ENCODE measurements at places on chromosomes 6 and 20.

GRCh38 chr20:34364223-34364506 lies 1.1 kb downstream of the ITCH start:
- no peak for DNase-seq

DNA sequence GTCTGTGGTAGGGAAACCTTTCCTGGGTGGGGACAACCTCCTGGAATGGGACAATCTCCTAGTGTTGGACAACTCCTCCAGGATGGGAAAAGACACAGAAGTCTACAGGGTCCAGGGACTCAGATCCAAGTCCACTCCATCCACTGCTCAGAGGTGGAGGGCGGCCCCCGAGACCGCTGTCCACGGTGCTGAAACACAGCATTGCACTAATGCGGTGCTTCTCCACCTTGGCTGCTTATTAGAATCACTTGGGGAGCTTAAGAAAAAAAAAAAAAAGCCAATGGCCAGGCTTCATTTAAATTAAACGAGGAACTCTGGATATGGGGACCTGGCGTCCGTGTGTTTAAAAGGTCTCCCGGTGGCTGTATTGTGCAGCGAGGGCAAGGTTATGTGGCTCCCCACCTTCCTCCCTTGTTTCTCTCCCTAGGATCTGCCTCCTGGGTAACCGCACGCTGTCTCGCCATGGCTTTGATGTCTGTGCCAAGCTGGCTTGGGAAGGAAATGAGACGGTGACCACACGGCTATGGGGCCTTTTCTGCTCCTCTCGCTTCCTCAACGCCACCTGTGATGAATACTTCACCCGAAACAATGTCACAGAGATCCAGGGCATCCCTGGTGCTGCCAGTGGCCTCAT lies 12.0 kb downstream of the SLC12A5 start:
- peak; percentile 14 for DNase-seq

DNA sequence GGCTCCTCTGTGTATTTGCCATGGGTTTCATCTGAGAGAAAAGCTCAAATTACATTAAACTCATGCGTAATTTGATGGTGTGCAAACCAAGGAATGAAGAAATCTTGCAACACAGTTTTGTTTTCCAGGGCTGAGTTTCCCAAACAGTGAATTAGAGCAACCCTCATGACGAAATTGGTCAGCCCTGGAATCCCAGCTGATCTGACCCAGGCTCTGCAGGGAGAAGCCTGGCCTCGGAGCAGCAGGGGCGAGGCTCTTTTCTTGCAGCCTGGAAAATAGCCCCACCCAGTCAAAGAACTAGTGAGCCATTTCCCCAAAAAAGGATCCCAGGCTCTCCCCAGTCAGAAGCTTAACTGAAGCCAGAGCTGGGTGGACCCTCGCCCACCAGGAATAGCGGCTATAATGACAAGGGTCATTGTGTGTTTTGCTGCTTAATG lies 107.3 kb upstream of the SNX9 start:
- no peak for DNase-seq

GRCh38 chr6:92756912-92757311 lies 662.4 kb downstream of the EPHA7 start:
- DNase-seq = no peak

DNA sequence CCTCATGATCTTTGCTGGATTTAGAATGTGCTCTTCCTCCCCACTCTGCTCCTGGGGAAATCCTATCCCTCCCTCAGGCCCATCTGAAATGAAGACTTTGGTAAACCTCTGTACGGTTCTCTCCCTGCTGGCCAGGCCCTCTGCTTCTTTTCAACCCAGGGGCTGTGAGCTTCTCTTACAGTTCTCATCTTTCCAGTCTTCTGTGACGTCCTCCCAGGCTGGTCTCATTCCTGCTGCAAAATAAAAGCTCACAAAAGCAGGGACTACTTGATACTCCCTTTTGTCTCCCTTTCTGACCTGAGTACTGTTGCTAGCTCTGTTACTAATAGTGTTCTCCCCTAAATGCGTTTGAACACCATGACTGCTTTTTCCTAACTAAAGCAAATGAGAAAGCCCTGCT lies 46.3 kb downstream of the UNC5CL start:
- DNase-seq = no peak

- no peak for DNase-seq
These were observed 176.9 kb downstream of the MTFR2 start for GRCh38 chr6:136073216-136073615.

DNA sequence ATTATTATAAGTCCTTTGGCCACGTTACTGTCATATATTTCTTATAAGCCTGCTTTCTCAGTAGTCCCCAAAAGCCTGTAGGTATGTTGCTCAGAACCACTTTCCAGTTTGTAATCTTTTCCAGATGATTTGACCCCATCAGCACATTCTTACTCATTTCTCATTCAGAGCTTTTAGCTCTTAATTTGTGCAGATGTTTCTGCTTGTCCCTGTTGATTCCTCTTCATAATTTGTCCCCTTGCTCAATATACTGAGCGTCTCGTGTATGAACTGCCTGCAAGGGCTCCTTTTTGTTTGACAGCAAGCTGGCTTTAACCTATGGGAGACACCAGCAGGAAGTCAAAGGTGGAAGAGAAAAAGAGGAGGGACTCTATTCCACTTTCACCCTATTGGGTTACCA lies 733.8 kb upstream of the GJE1 start:
- DNase-seq = no peak

DNA sequence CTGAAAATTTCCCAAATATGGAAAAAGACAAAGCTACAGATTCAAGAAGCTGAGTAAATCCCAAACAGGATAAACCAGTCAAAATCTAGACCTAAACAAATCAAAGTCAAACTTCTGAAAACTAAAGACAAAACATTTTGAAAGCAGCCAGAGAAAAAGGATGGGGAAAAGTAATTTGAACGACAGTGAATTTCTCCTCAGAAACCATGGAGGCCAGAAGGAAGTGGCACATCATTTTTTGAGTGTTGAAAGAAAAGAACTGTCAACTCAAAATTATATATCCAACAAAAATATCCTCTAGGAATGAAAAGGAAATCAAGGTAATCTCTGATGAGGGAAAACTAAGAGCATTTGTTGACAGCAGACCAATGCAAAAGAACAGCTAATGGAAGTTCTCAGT lies 6.8 kb downstream of the RAB23 start:
- DNase-seq = no peak

DNA sequence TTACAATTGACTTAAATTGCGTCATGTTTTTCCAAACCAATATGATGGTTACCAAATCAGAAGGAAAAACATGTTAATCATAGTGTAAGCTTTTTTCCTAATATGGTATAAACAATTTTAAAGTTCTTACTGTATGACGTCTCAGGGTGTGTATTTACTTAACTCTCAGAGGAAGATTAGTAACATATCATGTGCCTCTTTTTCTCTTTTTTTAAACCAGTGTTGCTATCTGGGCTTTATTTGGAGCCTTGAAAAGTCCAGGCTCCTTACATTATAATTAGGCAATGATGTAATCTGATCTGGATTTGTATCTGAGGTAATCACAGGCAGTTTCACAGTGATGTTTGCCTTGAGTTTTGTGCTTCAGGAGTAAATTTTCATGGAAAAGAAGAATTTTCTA lies 20.4 kb upstream of the RAB23 start:
- no peak for DNase-seq

DNA sequence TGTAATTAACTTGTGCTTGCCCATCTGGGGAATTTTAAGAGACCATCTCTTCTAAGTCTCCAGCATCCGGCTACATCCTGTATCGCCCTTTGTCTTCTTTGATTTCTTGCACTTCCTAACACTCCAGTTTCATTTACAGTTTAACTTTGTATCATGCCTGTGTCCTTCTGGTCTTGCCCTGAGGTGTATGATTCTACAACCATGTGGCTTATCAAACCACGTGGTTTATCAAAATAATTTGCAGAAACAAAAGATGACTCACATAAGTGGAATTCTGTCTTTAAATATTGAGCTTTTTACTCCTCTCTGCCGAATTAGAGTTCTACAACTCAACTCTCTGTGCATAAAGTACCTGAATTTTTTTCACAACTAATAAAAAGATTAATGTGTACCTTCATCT lies 580.7 kb downstream of the KIF16B start:
- no peak for DNase-seq

- no peak for DNase-seq
These were observed 23.1 kb downstream of the HS3ST5 start for GRCh38 chr6:114319749-114320148.

GRCh38 chr6:167665698-167666330 lies 160.9 kb upstream of the AFDN start:
- DNase-seq = no peak

DNA sequence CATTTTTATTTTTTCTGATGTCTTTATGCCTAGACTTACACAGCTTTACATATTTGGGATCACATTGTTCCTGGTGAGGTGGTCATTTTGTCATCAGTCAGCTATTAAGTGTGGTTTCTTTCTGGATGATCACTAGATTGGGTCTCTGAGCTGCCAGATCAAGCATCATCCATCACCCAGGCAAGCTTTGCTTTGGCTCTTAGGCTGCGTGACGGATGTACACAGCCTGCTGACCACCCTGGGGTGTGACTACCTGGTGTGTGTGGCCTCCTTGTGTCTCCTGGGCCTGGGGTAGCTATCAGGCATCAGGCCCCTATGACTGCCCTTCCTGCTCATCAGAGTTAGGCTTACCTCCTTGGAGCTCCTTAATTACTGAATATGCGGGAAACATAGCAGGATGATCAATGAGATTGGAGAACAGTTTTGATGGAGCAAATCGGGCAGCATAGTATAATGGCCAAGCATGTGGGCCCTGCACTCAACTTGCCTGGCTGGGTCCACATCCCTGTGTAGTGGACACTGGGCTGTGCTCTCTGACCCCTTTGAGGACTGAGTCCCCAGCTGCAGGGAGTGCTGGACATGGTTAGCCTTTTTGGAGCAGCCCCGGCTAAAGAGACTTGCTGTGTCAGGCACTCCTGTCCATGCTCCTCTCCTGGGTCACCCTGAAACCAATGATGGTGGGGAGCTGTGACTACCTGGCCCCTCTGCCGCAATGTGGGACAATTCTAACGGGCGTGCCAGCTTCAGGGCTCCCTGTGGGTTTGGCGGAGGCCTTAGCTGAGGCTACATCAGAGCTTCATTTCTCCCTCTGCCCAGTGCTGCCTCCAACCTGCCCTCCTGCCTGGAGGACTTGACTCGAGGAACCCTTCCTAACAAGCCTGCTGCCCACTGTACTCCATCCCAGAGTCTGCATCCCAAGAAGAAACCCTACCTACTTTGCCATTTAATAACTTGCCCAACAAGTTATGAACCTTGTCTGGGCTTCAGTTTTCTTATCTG lies 8.2 kb downstream of the DAAM2 start:
- DNase-seq = no peak

GRCh38 chr6:128275030-128275429 lies 245.4 kb downstream of the PTPRK start:
- peak; percentile 63 for DNase-seq

DNA sequence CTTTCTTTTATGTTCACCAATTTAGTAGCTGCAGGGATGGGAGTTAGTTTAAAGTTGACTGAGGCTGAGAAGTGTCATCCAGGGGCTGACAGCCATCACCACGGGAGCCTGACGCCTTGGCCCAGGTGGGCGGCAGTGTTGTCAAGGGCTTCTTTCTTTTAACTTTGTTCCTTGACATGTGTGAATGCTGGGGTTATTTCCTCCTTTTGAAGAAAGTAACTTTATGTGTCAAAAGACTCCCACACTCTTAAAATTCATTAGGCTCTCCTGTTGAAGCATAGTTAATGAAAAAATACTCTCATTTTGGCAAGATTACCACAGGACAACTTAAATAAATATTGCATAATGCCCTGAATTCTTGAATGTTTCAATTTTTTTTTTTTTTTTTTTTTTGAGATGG lies 50.0 kb downstream of the SASH1 start:
- no peak for DNase-seq

- no peak for DNase-seq
These were observed 133.5 kb upstream of the TMEM170B start for GRCh38 chr6:11404081-11404480.

GRCh38 chr6:13066050-13066449 lies 262.3 kb downstream of the TBC1D7 start:
- no peak for DNase-seq

GRCh38 chr20:44683263-44684046 lies 31.7 kb upstream of the CCN5 start:
- DNase-seq = peak; percentile 53

DNA sequence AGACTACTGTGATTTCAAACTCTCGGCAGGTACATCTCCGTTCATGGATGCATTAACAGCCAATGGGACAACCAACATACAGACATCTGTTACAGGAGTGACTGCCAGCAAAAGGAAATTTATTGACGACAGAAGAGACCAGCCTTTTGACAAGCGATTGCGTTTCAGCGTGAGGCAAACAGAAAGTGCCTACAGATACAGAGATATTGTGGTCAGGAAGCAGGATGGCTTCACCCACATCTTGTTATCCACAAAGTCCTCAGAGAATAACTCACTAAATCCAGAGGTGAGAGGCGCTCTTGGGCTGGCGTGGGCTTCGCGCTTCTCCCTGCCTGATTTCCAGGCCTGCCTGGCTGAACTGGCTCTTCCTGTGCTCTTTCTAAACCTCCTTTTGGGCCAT lies 68.4 kb downstream of the RPP40 start:
- DNase-seq = peak; percentile 81

DNA sequence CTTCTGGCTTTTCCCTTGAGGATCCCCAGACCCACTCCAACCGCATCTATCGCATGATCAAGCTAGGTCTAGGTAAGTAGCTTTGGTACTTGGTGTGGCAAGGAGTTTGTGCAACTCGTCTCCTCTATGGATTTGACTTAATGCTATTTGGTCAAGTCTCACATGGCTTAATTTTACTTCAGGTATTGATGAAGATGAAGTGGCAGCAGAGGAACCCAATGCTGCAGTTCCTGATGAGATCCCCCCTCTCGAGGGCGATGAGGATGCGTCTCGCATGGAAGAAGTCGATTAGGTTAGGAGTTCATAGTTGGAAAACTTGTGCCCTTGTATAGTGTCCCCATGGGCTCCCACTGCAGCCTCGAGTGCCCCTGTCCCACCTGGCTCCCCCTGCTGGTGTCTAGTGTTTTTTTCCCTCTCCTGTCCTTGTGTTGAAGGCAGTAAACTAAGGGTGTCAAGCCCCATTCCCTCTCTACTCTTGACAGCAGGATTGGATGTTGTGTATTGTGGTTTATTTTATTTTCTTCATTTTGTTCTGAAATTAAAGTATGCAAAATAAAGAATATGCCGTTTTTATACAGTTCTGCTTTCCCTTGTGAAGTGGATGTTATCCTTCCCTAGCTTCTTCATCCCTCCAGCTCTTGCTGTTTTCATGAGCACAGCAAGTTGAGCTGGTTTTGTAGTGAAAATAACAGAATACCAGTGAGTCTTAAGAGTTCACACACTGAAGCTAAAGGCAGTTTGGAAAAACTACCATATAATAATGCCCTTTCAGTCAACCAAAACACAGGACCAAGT lies 3.8 kb downstream of the SLC35B2 start:
- peak; percentile 71 for DNase-seq

- DNase-seq = peak; percentile 73
These were observed 1.9 kb upstream of the ELOVL4 start for GRCh38 chr6:79949233-79949632.

DNA sequence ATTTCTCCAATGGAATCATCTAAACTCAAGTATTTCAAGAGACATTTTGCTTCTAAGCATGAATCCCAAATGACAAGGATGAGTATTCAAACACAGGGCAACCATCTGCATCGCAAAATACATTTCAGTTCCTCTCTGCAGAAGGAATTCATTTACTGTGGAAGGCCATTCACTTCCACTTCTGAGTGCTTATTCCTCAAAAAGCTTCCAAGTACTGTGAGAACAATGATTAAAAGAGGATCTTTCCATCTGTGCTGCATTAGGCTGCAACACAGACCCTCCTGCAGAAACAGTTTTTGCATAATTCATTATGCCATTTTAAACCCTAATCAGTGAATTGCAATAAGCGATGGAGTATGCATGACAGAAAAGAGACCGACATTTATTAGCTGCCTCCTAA lies 52.5 kb downstream of the ARHGAP18 start:
- DNase-seq = no peak

Measured in activated CD4-positive, alpha-beta T cell treated with anti-CD3 and anti-CD28 coated beads, Interleukin-2, amount 50 U/mL, for 16 hours (primary cell).